Fibroblast of lung (primary cell): ENCODE measurements at places on chromosomes 2 and 18. TPM values are rescaled to one million over a fixed set of nuclear protein-coding genes. Genes with fewer than 3 reads are reported as not detected.

CAPN14 gene
- under 0.01 and 0.17 TPM in 2 replicates for total RNA-seq

BCL2 gene
- total RNA-seq: 3.6 and 9.0 TPM in 2 replicates

AMER3 gene
- total RNA-seq: not detected in 2 replicates

SMYD1 gene
- total RNA-seq: not detected in 2 replicates

MLPH gene
- total RNA-seq: 8.2 and 10.7 TPM in 2 replicates

DYNAP gene
- not detected in 2 replicates for total RNA-seq

RSAD2 gene
- total RNA-seq: 0.77 and 1.7 TPM in 2 replicates

CDKL4 gene
- 3.0 and 3.1 TPM in 2 replicates for total RNA-seq

GAL3ST2 gene
- 0.17 TPM in 1 of 2 replicates, not detected in the other for total RNA-seq

DSG1 gene
- not detected in 2 replicates for total RNA-seq

IL1F10 gene
- total RNA-seq: not detected in 2 replicates

UGT1A10 gene
- not detected in 2 replicates for total RNA-seq

HRH4 gene
- under 0.01 TPM in 2 replicates for total RNA-seq

PRPF40A gene
- total RNA-seq: 105 and 109 TPM in 2 replicates

CTAGE1 gene
- total RNA-seq: under 0.01 TPM in 1 of 2 replicates, not detected in the other

ASXL3 gene
- 0.51 and 0.66 TPM in 2 replicates for total RNA-seq

GRCh38 chr2:20381457-20381856 lies 30.8 kb upstream of the PUM2 start:
- peak; percentile 78 for DNase-seq

GRCh38 chr2:12127638-12128037 lies 381.2 kb downstream of the LPIN1 start:
- no peak for DNase-seq

GRCh38 chr18:35441857-35442595 lies 55.7 kb downstream of the INO80C start:
- DNase-seq: peak; percentile 26

GRCh38 chr2:100018341-100019193 lies 123.8 kb downstream of the AFF3 start:
- peak; percentile 81 for DNase-seq

DNA sequence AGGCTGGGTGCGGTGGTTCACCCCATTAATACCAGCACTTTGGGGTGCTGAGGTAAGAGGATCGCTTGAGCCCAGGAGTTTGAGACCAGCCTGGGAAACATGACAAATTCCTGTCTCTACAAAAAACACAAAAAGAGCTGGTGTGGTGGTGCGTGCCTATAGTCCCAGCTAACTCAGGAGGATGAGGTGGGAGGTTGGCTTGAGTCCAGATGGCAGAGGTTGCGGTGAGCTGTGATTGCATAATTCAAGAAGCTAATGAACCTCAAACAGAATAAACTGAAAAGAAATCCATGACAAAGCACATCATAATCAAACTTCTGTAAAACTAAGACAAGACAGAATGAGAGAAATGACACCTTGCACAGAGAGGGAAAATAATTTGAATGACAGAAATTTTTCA lies 54.8 kb downstream of the SEMA4F start:
- peak; percentile 77 for DNase-seq

GRCh38 chr2:219544567-219544966 lies 739 bp downstream of the TMEM198 start:
- DNase-seq: no peak

GRCh38 chr2:113977660-113978523 lies 88.0 kb downstream of the ACTR3 start:
- peak; percentile 42 for DNase-seq

GRCh38 chr2:58483307-58483706 lies 242.2 kb upstream of the FANCL start:
- no peak for DNase-seq

GRCh38 chr18:2302012-2302411 lies 269.3 kb downstream of the METTL4 start:
- no peak for DNase-seq

GRCh38 chr2:232418466-232419244 lies 12.0 kb downstream of the ALPG start:
- DNase-seq: peak; percentile 51

DNA sequence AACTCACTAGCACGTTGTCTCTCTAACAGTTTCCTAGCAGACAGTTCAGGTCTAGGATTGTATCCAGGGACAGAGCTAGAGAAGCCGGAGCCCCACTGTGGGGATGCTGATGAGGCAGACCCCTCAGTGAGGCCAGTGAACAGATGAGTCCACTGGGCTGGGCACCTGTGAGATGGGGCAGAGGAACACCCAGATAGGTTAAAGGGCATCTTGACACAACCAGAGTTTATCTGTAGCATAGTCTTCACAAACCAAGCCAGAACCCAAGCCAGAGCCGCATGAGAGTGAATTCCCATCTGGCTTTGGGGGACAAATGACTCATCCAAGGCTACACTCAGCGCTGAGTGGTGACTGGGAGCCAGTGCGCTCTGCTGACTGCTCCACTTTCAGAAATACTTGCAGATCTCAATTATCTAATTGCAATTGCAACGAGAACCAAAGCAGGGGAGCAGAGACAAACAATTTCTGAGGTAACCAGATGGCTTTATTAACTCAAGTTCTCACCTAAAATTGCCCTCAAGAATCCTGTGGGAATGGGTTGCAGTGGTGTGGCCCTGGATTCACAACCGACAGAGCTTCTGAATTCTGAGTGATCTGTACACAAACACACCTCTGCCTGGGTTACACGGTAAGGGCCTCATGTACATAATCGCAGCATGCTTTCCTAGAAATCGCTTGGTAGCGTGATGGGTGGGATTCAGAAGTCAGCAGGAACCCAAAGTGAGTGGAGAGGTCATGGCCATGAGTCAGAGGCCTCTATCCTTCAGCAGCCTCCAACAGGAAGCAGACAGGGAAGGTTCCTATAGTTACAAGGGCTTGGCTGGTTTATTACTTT lies 48.7 kb upstream of the MSH2 start:
- peak; percentile 66 for DNase-seq

- no peak for DNase-seq
These were observed 572.7 kb upstream of the SALL3 start for GRCh38 chr18:78406743-78407465.

GRCh38 chr2:219104107-219105035 lies 43.6 kb upstream of the IHH start:
- peak; percentile 25 for DNase-seq

GRCh38 chr18:3967359-3968180 lies 487.5 kb downstream of the DLGAP1 start:
- DNase-seq: no peak

GRCh38 chr2:134469516-134470115 lies 215.7 kb downstream of the MGAT5 start:
- DNase-seq: no peak

DNA sequence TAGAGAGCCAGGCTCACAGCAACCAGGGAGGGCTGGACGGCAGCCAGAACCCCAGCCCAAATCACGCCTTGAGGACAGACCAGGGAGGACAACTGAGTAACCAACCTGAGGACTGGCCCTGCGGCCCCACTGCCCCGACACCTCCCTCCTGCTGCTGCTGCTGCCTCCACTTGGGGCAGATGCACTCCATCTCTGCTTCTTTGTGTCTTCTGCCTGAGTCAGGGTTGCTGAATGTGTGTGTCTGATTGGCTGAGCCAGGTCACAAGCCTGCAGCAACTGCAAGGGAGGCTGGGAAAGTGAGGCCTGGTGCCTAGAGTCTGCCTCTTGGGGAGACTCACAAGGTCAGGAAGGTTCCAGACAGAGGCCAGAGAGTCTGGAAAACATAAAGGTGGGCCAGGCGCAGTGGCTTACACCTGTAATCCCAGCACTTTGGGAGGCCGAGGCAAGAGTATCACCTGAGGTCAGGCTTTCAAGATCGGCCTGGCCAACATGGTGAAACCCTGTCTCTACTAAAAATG lies 83.4 kb downstream of the ZFP36L2 start:
- no peak for DNase-seq

- peak; percentile 60 for DNase-seq
These were observed 20.9 kb downstream of the TWIST2 start for GRCh38 chr2:238868616-238869292.

DNA sequence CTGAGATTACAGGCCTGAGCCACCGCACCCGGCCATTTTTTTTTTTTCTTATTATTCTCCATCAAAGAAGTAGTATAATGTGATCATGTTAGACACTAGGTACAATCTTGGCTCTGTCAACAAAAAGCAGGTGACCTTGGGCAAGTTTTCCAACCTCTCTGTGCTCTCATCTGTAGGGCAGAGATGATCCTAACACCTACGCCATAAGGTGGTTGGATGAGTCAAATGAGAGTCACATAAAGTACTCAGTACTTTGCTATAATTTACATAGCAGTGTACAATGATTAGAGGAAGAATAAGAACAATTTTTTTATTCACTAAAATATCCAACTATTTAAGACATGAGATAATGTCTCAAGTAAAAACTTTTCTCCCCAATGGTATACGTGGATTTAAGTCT lies 128.6 kb downstream of the TGIF1 start:
- no peak for DNase-seq

GRCh38 chr2:189391201-189391600 lies 50.1 kb upstream of the WDR75 start:
- no peak for DNase-seq

- no peak for DNase-seq
These were observed 285.1 kb downstream of the PRKCE start for GRCh38 chr2:45936623-45936979.

- DNase-seq: peak; percentile 55
These were observed 79.4 kb upstream of the MAP4K3 start for GRCh38 chr2:39516347-39517101.

GRCh38 chr18:13446024-13446423 lies 227.5 kb downstream of the LDLRAD4 start:
- no peak for DNase-seq

- DNase-seq: peak; percentile 35
These were observed 154.0 kb downstream of the SPP2 start for GRCh38 chr2:234204480-234204879.

GRCh38 chr2:162233197-162233596 lies 10.0 kb downstream of the FAP start:
- peak; percentile 63 for DNase-seq

GRCh38 chr18:58723810-58724602 lies 52.7 kb downstream of the MALT1 start:
- no peak for DNase-seq

DNA sequence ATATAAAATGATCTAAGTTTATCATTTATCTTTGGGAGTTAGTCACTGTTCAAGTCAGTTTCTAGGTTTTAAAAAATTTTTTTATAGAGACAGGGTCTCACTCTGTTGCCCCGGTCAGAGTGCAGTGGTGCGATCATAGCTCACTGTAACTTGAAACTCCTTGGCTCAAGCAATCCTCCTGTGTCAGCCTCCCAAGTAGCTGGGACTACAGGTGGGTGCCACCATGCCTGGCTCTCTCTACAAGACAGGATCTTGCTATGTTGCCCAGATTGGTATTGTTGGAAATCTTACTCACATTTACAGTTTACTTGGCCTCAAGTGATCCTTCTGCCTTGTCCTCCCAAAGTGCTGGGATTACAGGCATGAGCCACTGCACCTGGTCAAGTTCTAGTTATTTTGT lies 74.5 kb downstream of the MIB1 start:
- DNase-seq: no peak

- peak; percentile 70 for DNase-seq
These were observed 35.4 kb downstream of the INPP4A start for GRCh38 chr2:98479959-98480524.

DNA sequence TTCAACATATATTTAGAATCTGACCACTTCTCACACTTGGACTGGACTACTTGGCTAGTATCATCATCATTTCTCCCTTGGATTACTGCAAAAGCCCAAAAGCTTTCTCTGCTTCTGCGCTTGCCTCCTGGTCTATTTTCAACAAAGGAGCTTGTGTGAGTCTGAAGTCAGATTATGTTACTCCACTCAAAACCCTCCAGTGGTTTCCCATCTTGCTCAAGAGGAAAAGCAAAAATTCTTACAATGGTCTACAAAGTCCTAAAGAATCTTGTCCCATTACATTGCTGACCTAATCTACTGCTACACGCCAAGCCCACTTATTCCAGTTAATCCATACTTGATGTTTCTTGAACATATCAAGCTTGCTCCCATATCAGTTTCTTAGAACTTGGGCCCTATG lies 9.6 kb downstream of the PREPL start:
- DNase-seq: peak; percentile 19

DNA sequence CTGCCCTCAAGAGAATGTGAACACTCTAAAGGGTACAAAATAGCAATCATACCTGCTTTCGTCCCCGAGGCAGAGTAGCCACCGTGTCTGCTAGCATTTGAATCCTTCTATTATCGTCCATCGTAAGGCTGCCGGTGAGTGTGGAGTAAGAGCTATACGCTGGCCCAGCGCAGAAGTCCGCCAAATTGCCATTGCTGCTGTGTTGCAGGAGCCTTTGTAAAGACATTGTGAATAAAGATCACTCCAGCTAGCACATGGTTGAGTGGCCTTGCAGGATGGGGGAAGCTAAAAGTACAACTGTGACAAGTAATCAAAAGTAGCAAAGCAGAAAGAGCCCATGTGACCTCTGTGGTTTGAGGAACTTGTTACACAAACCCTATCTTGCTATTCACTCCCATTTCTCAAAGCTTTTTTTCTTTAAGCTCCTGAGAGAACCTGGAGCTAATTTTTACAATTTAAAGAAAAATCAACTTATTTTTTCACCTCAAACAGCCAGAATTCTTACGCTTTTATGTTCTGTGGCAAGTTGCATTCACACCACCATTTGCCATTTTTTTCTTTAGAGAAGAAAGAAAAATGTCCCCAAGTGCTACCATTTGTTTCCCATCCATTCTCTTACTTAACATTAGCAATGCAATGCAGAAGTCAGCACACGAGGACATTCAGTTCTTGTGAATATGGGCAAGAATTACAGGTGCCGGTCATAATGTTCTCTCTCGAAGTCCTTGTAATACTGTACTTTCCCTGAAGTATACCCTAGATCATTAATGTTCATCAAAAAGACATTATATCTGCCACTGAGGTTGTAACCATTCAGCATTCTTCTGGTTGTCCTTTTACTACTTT lies at the start of gene CYTIP:
CYTIP (minus strand) TSS at position 295 of the 846 bp plus-strand sequence; CDS start at position 226, 69 bp downstream.
- DNase-seq: no peak

- DNase-seq: peak; percentile 43
These were observed 4.2 kb downstream of the PLEKHA3 start for GRCh38 chr2:178484245-178485041.

DNA sequence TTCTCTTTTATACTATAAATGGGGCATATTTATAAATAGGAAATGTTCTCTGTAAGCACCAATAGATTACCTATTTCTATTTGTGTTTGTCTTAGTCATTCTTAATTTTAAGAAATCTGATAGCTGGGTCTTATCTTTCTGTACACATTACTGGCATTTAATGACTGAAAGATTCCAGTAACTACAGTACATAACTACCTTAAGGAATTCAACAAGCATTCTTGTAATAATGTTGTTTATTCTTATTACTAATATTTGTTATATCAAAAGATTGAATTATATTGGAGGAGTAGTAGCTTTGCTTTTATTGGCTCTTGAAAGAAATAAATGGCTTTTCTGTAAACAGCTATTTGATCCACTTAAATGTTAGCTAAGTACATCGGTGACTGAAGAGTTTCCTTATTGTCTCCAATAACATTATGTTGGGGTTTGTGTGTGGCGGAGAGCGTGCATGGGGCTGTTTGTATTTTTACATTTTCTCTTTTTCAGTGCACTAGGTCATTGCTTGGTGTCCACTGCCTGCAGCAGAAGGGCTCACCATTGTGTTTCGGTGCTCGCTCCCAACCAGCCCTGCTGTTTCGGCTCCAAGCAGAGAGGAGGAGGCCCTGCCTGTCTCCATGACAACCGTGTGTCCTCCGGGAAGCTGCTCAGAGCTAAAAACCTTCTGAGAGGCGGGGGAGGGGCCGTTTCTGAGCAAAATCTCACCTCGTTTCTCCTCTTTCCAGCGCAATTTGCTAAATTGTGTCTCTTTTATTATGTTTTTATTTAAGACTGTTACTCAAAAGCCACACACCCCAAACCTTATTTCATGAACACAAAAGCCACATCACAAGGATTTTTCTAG lies 112.5 kb upstream of the SLC38A11 start:
- peak; percentile 39 for DNase-seq

- peak; percentile 42 for DNase-seq
These were observed 130.2 kb downstream of the INHBB start for GRCh38 chr2:120476141-120476540.
